ENCODE measurements at places on chromosomes 16 and 17.

GRCh38 chr16:65185241-65185778 lies 63.4 kb upstream of the CDH11 start:
- DNase-seq: no peak

GRCh38 chr16:79334127-79334526 lies 266.4 kb downstream of the MAF start:
- DNase-seq: peak; percentile 28

DNA sequence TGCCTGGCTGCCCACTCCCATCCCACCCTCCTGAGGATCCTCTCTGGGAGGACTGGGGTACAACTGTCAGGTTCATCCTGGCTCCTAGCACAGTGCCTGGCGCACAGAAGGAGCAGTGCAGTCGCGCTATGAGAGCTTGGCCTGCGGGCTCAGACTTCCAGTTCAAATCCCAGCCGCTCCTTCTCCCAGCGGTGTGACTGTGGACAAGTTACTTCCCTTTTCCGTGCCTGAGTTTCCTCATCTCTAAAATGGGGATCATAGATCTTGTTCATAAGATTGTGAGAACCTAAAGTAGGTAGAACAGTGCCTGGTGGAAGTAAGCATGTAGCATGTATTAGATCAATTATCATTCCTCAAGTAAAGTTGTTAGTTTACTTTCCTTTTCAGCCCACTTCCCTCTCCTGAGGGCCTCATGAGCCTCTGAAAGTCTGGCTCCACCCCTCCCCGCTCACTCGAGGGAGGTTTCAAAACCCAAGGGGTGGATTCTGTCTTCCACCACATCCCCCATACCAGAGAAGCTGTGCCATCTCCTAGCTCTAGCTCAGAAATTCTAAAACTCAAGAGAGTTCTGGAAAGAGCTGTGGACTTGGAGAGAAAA lies 19.9 kb upstream of the COL1A1 start:
- no peak for DNase-seq

GRCh38 chr17:40018211-40019121 lies 3.2 kb downstream of the CSF3 start:
- DNase-seq: no peak

- DNase-seq: no peak
These were observed 2.5 kb upstream of the SMPD3 start for GRCh38 chr16:68450741-68451255.

All from CD4-positive, alpha-beta T cell treated with Interleukin-10 for 1 hour (primary cell).